ENCODE measurements at places on chromosomes 4 and X.

DNA sequence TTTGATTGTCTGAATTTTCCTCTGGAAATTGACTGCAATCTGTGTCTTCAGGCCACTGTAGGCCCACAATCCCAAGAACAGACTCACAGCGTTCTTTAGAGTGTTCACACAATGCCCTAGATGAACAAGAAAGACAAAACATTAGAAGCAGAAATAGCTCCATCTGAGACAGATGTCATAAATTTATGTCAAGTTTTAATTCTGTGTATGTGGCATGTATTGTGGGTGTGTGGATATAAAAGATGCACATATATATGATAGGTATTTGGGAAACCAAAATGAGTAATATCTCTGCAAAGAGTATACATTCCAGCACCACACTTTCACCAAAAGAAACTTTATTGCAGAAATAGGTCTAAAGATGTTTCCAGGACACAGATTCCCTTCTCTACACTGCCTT lies 176.1 kb downstream of the CORIN start:
- no peak for DNase-seq

DNA sequence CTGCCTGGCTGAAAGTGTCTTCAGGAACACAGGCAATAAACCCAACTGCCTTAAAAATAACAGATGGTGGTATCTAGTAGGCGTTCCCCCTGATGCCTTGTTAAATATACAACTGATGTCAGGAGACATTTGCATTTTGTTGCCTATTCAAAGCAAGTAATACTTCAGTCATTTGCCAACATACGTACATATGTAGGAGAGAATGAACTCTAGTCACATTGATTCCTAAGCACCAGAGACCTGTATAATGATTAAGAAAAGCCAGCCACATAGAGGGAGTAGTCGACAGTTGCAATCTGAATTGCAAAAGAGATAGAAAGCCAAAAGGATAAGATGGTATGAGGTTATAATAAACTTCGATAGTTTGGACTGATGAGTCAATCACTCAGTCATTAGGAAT lies 191.0 kb upstream of the EMCN start:
- no peak for DNase-seq

- DNase-seq: no peak
Observed at GRCh38 chr4:3869661-3870566, 103.7 kb downstream of the ADRA2C start.

DNA sequence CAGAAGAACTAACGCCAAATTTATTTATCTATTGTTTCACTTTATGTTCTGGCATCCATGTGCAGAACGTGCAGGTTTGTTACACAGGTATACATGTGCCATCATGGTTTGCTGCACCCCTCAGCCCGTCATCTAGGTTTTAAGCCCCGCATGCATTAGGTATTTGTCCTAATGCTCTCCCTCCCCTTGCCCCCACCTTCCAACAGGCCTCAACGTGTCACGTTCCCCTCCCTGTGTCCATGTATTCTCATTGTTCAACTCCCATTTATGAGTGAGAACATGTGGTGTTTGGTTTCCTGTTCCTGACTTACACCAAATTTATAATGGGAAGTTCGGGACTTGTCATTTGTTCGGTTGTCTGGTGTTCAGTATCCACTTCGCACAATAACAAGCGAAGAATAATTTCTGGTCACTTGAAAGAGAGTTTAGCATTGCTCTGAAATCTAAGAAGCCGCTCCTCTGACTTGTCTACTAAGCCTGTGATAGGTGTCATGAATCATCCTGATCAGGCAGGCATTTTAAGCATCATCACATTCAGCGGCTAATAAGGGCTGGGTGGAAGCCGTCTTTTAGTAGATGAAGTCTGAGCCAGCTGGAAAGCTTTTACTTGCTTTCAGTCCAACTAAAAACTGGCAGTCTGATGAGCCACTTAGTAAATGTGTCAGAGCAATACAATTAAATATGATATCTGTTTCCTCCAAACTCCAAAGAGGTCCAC lies 1065.7 kb upstream of the PABPC4L start:
- no peak for DNase-seq

- no peak for DNase-seq
Observed at GRCh38 chr4:87913896-87914295, 61.6 kb upstream of the SPP1 start.

DNA sequence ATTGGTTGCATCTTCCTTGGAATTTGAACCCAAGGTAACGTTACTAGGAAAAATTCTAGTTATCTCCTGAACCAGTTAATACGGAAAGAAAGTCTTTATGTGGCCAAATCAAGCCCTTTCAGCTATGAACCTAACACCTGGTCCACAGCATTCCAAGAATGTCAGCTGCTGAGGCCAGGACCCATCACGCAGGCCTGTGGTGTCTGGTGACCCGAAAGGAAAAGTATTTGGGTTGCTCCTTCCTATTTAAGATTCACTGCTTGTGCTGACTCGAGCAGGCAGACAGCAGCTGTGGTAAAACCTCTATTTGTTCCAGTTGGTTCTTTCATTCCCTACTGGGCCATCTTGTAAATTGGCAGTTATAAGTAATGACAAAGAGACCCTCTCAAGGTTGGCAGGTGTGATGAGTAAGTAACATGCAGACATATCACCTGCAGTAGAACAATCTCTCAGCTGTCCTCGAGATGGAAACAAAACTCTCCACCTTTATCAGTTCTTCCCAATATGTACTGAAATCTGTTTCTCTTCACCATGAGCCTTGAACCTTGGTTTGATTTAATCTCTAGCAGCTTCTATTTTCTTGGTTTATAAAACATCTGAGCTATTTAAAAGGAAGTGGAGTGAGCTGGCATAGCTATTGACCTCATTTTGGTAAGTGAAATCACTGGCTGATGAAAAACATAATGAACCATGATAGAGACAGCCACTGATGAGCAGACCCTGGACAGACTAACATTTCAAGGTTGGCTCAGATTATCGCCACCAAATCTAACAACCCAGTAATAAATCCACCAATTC lies 182.1 kb upstream of the SMIM31 start:
- no peak for DNase-seq

DNA sequence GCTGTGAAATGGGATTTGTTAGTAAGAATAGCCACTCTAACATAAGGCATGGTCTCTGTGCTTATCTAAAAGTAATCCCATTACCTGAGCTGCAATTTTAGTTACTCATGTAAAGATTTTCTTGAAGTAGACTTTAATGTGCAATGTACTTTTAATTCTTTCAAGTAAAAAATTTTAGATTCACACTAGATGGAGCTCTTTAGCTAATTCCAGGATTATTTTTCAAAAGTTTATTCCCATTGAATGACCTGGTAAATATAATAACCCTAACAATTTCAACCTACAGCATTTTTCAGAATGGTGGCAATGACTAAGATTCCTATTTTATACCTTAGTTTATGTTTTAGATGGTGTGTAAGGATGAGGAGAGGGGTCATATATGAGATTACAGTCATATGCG lies 18.1 kb downstream of the USP38 start:
- DNase-seq: no peak

GRCh38 chr4:140684314-140684713 lies 71.9 kb downstream of the TBC1D9 start:
- DNase-seq: no peak

DNA sequence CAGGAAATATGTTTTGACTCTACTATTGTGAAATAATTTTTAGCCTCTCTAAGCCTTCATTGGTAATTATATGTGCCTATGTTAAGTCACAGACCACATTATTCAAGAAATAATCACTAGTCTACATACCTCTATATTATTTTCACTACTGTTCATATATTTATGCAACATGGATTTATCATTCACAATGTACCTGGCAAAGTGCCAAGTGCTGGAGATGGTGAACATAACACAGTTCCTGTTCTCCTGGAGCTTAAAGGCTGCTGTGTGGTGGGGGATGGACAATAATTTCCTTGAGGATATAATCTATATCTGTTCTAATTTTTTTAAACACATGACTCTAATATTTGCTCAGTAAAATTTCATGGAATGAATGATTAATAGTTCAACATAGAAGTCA lies 527.7 kb upstream of the CXorf51A start:
- no peak for DNase-seq

DNA sequence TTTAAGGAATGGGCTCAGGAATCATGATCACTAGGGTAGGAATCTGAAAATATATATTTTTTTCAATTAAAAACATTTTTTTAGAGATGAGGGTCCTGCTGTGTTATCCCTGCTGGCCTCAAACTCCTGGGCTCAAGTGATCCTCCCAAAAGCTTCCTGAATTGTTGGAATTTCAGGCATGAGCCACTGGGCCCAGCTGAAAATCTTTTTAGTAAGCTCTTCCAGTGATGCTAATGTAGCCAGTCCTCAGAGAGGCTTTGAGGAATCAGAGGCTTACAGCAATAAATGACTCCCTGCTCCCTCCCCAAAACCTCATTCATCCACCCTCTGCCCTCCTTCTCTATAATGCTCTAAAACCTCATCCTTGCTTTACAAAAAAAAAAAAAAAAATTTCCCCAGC lies 129.5 kb downstream of the ZIC3 start:
- DNase-seq: no peak

GRCh38 chr4:114052227-114052626 lies 72.8 kb upstream of the ARSJ start:
- no peak for DNase-seq

- DNase-seq: no peak
Observed at GRCh38 chrX:131330735-131331134, 41.6 kb upstream of the IGSF1 start.

GRCh38 chr4:100206850-100207249 lies 16.6 kb upstream of the DDIT4L start:
- no peak for DNase-seq

GRCh38 chr4:24645765-24646550 lies 61.6 kb upstream of the DHX15 start:
- no peak for DNase-seq

DNA sequence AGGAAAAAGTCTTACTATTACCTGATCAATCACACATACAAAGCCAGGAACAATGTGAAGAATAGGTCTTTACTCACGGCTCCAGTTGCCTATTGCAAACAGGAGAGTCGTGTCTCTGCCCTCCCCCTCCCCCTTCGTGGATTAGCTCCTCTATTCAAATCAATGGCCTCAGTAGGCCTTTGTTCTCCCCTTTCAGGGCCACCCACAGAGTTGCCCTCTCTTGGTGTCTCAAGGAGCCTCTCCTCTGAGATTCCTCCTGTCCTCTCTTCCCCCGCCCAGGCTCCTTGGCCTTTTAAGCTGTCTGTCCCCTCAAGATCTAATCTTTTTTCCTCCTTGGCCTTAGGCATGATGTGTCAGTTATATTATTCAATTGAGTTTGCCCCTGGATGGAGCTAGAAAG lies 107.2 kb upstream of the NALF2 start:
- DNase-seq: no peak

- DNase-seq: no peak
Observed at GRCh38 chrX:132426695-132427281, 62.0 kb downstream of the MBNL3 start.

- DNase-seq: no peak
Observed at GRCh38 chrX:47539860-47540259, 21.1 kb upstream of the ARAF start.

DNA sequence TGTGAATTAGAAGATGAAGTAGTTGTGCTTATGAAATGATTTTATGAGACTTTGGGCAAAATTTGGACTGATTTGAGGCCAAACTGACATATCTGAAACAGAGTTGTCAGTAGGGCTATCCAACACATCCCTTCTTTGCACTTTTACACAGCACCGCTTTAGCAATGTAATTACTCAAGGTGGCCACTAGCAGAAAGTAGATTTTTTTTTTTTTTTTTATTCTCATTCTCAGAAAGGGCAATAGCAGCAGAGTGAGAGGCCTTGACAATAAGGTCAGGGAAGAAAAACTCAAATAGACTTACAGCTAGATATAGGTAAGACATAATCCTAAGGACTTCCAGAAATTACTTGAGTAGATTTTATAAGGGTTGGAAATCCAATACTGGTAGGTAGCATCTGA lies 414.3 kb downstream of the NAP1L3 start:
- no peak for DNase-seq

DNA sequence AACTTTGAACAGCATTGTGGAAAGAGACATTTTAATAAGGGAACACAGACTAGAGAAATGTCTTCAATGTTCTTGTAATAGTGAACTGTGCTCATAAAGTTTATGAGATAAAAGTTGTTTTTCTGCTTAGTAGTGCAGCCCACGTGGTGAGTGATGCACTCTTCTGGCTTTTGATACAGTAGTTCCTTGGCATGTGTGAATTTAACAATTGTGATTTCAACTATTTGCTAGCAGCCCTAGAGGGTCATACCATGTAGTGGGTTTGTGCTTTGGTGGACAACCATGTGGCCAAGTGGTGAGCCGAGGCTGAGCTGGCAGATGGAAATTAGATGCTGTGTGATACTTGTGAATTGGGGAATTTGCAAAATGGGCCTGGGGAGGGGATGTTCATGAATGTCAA lies 116.2 kb upstream of the SLC4A4 start:
- no peak for DNase-seq

DNA sequence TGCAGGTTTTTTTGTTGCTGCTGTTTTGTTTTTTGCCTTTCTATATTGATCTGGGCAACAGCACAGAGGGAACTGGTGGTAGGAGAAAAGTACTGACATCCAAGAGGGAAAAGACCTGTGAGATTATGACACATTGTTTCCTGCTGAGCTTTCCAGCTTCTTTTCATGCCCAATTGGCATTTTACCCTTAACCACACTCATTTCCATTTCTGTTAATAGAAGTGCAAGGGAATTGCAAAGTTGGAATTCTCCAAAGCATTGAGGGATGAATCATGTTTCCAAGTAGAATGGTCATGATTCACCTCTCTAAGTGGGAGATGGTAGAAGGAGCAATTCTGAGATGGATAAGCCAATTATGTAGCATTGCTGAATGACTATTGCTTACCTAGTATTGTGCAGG lies 161.5 kb downstream of the PPARGC1A start:
- DNase-seq: no peak

- no peak for DNase-seq
Observed at GRCh38 chr4:164876700-164877324, at the start of gene APELA. APELA (plus strand) TSS chr4:164877178; CDS start chr4:164877332, 154 bp downstream.

- no peak for DNase-seq
Observed at GRCh38 chrX:50093625-50094024, 107.2 kb downstream of the AKAP4 start.

- DNase-seq: no peak
Observed at GRCh38 chr4:6451309-6451708, 21.1 kb downstream of the PPP2R2C start.

GRCh38 chr4:94290245-94290644 lies 52.4 kb downstream of the HPGDS start:
- no peak for DNase-seq

DNA sequence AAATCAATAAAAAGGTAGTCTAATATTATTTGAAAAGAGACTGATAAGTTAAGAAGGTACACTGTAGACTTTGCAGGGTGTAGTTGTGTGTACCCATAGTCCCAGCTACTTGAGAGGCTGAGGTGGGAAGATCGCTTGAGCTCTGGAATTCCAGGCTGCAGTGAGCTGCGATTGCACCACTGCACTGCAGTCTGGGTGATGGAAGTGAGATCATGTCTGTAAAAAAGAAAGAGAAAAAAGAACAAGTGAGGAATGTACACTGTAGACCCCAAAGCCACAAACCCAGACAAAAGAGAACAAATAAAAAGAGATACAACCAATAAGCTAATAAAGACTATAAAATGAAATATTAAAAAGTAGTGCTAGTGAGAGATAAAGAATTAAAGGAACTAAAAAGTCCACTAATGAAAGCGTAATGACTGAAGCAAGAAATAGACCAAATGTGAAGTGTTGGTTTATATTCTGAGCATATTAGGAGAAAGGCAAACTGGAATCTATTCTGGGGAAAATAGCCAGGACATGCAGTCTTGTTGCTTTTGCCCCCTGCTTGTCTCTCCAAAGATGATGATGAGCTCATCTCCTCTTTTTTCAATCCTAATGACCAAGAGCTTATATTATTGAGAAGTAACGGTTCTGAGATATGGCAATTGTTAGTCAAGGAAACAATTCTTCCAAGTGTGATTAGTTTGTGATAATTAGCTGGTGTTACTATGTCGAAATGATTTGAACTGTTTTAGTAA lies 19.1 kb downstream of the GSX2 start:
- DNase-seq: no peak

Data from HuH-7 (cell line).